Gastroesophageal sphincter (tissue), 4 donors: ENCODE measurements at places on chromosomes 7 and 10.

- ATAC-seq = no peak
These were observed 34.4 kb downstream of the AIFM2 start for GRCh38 chr10:70098271-70098670.

DNA sequence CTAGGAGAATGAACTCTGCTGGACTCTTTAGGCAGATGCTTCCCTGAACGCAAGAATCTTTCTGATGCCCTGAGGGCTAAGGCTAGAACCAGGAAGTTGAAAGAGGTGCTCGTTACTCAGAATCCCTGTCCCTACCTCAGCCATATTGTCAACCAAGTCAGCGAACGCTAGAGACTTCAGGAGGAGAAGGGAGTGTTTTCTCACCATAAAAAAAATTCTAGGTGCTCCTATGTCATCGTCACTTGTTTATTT, 359.4 kb downstream of the PRPF18 start:
- ATAC-seq = no peak

DNA sequence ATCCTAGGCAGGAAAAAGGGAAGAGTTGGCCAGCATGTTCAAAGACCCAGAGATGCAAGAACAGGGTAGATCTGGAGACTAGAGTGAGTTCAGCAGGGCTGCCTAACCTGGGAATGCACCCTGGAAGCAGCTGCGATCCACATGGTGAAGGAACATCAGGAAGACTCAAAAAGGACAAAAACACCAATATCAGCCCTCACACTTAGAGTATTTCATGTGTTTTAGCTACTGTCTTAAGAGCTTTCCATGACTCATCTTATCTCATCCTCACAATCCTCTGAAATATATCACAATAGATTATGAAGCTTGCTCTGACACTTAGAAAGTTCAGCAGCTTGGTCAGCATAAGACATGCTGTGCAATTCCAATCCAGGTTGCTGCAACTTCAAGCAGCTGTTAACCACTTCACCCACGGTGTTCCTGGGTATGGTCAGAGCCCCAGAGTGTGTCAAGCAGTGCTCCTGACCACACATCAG, 380.9 kb downstream of the PARD3 start:
- peak; percentile 44 for ATAC-seq

- no peak for ATAC-seq
These were observed 199.5 kb downstream of the ELFN1 start for GRCh38 chr7:1869452-1870130.

DNA sequence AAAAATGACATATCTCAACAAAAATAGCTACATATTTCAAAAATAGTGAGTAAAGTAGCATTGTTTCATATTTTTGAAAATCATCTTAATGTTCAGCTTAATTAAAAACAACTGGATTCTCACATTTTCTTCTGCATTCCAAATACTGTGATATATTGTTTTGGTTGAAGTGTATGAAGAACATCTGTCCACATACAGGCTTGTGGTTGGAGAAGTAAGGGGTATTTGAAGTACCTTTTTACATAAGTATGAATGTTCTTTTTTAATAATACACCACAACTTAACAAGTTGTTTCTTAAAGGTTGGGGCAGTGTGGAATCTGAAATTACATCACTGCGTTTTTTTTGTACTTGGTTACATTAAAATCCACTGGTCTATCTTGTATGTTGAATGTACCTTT, 442.5 kb downstream of the KIF20B start:
- ATAC-seq = no peak

- ATAC-seq = no peak
These were observed 203.1 kb upstream of the PTN start for GRCh38 chr7:137546671-137547070.

GRCh38 chr10:30092151-30092790, 32.9 kb upstream of the JCAD start:
- no peak for ATAC-seq

DNA sequence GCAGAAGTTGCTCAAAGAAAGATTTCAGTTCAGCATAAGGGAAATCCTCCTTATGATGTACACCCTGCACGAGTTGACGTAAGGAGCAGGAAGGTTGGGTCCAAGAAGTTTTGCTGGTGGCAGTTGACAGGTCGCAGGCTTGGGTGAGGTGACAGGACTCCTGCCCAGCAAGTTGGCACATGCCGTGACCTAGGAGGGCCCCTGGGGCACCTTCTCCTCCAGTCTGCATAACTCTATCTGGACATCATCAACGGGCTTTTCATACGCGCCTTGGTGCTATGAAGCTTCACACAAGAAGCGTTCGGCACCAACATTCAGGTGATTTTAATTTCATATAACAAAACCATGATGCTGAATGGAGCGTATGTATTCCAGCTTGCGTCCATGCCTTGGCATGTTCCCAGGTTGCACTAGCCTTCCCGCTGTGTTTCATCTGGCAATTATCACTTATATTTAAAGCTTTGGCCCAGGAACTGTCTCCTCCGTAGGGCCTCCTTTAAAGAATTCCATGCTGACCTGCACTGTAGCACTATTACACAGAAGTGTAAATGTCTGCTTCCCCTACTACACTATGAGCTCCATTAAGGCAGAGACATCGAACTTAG, 651.6 kb upstream of the FOXK1 start:
- ATAC-seq = no peak

DNA sequence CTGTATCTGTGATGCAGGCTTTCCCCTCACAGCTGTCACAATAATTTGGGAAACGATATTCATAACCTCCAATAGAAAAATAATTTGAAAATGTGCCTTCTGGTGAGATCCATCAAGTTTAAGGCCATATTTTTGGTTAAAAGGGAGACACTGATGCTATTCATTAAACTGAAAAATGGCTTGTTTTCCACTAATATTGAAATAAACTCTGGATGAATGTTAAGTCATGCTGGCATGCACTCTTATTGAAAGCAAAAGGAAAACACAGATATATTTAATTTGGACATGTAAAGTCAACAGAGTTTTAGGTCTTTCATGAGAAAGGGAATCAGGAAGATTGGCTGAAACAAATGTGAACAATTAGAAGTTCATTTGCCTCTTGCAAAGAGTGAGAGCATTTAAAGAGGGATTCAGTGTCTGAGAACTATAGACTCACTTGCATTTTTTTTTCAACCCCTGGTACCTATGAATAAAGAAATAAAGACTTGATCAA, 879.2 kb downstream of the LRMDA start:
- ATAC-seq = no peak

DNA sequence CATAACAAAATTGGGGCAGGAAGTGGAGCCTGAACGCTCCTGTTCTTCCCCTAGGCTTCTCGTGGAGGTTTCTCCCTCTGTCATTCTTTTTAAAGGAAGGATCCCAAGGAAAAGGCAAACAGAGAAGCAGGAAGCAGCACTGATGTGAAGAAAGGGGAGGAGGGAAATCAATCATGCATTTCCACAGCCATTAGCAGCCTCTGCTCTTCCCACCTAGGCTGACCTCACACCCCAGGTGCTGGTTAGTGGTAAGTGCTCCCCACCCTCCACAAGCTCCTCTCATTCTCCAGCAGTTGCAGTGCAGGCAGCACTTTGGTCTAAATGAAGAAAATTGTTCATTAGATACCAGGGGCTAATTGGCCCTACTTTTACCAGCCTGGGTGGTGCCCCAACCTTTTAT, 2.6 kb downstream of the CRHR2 start:
- ATAC-seq = no peak

DNA sequence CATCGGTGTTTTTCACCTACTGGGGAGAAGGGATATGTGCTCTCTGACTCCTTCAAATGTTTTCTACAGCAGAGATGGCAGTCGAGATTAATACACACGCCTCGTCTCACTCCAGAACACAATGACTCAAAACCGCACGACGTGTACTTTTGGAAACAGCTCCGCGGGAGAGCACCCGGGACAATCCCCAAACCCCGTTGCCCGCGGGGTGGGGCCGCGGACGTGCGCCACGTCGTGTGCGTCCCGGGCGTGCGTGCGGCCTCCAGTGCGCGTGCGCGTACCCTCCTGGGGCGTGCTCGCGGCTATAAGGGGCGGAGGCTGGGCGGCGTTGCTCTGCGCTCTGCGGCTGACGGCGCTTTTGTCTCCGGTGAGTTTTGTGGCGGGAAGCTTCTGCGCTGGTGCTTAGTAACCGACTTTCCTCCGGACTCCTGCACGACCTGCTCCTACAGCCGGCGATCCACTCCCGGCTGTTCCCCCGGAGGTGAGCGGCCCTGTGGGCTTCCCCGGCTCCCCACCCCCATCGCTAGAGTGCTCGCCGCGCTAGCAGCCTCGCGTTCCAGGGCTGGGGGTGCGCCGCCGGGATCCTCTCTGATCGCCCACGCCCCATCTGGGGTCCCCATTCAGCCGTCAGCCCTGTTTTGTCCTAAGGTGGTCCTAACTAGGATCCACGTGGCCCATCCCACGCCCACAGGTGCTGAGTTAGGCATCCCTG, at the start of gene HILPDA:
Gene HILPDA, plus strand, starts transcription at position 336 of the 712 bp plus-strand sequence. CDS start 1,391 bp downstream, outside the sequence.
- peak; percentile 96 for ATAC-seq

DNA sequence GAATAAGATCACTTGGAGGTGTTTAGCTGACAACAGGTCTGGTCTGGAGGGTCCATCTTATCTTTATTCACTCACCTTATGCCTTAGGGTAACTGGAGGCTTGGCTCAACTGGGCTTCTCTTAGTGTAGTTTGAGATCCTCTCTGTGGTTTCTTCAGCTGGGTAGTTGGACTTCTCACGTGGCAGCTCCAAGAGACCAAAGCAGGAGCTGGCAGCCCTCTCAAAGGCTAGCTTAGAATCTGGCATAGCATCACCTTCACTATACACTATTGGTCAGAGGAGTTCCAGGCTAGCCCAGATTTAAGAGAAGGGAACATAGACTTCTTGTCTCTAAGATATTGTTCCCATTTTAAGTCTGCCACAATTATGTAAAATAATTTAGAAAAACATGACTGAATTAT, 16.4 kb downstream of the ADK start:
- no peak for ATAC-seq

DNA sequence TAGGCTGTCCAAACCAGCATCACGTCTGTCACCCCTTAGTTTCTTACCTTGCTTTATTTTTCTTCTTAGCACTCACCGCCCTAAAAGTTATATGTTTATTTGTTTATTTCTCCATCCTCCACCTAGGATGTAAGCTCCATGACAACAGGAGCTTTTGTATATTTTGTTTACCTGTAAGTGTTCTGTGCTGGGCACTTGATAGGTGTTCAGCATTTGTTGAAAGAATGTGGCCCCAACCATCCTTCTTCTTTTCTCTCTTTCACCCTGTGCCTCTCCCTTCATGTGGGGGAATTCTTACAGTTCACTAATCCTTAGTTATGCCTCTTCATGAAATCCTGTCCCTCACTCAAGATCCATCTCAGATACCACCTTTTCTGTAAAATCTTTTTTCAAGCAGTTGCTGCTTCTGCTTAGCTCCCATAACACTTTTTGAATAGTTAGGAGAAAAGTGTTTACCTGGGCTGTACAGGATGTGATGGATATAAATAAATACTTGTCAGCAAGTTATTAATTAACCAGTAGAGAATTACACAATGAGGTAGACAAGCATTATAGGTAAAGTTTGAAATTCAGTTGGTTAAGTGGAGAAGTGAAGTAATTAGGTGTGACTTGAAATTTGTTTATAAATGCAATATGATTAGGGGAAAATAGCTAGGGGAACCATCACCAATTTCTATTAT, 9.7 kb downstream of the AHR start:
- ATAC-seq = no peak

DNA sequence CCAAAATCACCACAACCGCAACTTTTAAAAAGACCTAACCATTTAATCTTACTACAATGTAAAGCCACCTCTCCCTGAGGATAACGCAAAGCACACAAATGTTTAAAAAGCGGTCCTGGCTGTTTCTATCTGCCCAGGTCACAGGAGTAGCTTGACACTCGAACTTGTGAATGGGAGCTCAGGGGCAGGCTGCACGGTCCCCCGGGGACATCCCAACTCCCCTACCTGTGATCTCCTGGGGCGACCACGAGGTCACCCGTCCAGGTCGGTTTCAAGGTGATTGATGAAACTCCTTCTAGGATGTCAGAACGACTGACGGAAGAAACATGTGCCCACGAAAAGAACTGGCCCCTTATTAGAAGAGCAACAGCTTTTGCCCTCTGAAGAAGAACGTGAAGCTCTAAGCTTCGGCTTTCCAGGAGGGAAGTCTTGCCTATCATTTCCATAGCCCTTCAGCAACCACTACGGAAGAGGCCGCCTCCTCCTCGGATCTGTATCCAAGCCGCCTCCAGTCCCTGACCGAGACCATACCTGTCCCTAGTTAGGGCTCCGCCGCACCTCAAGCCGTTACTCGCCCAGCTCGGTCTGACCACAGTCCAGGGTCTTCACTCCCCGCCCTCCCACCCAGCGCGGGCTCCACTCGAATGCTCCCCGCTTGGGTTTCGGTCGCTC, 459 bp downstream of the CYCS start:
- no peak for ATAC-seq

GRCh38 chr7:141342621-141343408, 208.4 kb upstream of the AGK start:
- ATAC-seq = no peak

DNA sequence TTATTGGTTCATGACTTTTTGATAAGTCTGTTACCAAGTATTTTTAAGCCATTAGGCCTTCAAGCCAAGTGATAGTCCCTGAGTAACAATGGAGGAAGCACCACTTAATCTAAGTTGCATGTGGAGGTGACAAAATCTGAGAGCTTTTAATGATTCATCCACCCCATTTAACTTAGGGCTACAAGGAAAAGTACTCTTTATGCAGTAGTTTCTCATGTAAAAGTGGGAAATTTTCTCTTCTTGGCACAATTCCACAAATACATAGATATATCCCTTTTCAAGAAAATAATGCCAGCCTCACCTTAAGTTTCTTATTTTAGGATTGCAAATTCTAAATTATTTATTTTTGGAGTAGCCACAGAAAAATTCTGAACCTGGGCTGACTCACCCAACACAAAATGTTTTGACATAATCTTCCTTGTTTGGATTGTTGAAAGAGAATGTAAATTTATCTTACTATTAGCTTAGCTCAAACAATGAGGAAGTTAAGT, 85.7 kb downstream of the SUGCT start:
- ATAC-seq = no peak

- no peak for ATAC-seq
These were observed 66.2 kb downstream of the COL13A1 start for GRCh38 chr10:69867699-69868558.

DNA sequence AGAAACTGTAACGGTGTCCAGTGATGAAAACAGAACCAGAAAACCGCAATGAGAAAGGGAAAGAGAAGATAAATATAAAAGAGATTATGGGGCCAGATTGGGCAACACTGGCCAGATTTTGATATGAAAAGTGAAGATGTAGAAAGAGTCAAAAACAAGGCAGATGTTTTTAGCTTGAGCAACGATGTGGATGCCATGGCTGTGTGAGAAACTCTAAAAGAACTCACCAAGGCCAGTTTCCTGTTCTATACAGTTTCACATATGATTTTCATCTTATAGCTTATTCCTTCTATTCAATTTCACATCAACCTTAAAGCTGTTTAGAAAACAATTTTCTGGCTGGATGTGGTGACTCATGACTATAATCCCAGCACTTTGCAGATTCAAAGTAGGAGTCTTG, 36.3 kb downstream of the CSTF2T start:
- ATAC-seq = no peak

GRCh38 chr7:128267595-128267924, 26.5 kb downstream of the LEP start:
- ATAC-seq = peak; percentile 6

- ATAC-seq = no peak
These were observed 68.4 kb upstream of the PDZD8 start for GRCh38 chr10:117443686-117444041.

GRCh38 chr7:2530071-2530987, 10.8 kb downstream of the LFNG start:
- peak; percentile 42 for ATAC-seq
